IMR-90 (cell line): ENCODE measurements at places on chromosomes 3 and 15.
A peak's percentile ranks its signal among the peaks of the same experiment; 100 is the strongest.

GRCh38 chr3:58470363-58471024, 21.4 kb upstream of the KCTD6 start:
- no peak for DNase-seq

DNA sequence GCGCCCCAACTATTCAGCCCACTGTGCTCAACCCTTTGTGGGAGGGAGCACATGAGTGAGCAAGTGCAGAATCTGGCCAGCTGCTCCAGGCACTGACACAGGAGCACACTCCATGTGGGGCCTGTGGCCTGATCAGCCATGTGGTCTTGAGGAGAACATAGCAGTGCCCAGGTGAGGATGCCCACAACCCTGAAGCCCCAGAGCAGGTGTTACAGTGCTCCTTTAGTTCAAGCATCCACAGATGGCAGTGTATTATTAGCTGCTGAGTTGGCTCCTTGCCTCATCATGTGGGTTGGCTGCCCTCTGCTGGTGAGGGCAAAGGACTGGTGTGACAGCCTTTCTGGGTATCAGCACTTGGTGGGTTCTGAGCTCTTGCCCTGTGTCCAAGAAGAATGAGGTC, 1588.2 kb downstream of the SI start:
- no peak for DNase-seq

- peak; percentile 91 for DNase-seq
Measured at GRCh38 chr3:48013288-48013980, 2.8 kb downstream of the MAP4 start.

DNA sequence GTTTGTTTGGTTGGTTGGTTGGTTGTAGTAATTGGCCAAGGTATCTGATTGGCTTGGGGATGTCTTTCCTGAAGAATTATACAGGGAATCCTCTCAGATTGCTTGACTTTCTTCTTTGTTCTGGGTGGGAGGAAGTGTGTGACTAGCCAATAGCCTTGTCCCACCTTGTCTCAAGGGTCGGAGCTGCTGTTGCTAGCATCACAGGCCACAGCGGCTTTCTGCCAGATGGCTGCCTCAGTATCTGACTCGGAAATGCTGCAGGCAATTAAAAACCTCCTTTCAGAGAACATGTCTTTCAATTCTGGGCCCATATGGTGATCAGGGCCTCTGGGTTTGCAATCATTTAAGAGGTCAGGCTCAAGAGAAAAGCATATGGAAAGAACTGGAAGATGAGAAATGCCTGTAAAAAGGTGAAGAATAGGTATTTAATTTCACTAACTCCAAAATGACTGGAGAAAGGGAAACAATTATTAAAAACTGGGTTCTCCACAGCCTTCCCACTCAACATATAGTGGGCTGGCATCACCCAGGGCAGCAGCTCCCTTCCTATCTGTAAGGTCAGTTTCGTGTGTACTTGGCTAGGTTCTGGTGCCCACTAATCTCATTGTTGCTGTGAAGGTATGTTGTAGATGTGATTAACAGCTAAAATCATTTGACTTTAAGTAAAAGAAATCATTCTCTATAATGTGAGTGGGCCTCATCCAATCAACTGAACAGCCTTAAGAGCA, 32.4 kb downstream of the TGFBR2 start:
- DNase-seq: no peak

DNA sequence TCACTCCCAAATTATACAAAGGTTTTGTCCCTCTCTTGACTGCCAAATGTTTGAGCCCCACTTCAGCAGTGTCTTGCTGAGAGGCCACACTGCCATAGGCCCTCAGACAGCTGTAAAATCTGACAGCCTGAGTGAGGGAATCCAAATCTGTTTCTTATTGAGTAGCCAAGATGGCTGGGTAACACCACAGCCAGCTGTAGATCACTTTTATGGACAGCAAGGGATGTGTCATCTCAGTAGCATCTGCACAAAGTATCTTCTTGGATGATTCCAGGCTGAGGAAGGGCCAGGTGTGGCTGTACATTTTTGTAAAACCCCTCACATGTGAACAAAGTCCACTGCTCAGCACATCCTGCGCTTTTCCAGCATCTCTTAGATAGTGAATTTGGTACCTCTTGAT, 237.0 kb upstream of the LRTM1 start:
- DNase-seq: peak; percentile 60

GRCh38 chr3:175129126-175129525, 270.0 kb downstream of the NAALADL2 start:
- DNase-seq: peak; percentile 63

- no peak for DNase-seq
Measured at GRCh38 chr15:35288580-35288979, 203.5 kb upstream of the NANOGP8 start.

GRCh38 chr15:62390791-62391640, 225.9 kb upstream of the C2CD4B start:
- peak; percentile 36 for DNase-seq

DNA sequence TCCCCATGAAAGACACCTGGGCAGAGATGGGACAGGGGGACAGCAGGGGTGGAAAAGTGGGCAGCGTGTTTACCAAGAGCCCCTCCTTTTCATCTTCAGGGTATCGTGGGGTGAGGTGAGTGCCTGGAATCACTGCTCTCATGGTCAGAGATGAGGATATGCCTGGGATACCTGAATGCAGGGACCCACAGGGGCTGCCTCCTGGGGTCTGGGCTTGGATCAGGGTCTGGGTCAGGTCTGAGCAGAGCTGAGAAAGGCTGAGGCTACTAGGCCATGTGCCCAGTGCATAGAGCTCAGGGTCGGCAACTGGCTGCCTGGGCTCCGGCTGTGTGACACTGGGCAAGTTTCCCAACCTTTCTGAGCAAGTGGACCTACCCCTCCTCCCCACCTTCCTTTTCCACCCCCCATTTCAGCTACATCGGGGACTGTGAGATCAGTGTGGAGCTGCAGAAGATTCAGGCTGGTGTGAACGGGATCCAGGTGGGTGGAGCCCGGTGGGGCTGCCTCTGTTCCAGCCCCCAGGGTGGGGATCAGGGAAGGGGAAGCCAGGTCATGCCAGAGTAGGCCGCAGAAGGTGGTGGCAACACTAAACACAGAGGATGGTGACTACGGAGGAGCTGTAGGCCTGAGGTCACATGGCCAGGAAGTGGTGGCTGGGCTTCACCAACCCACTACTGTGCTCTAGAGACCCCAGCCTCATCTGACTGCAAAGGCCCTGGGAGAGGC, 24.5 kb downstream of the ESYT3 start:
- DNase-seq: no peak

GRCh38 chr3:75260-75659, 121.3 kb upstream of the CHL1 start:
- DNase-seq: no peak

- DNase-seq: peak; percentile 36
Measured at GRCh38 chr15:89654301-89654761, 936 bp downstream of the KIF7 start.

- DNase-seq: no peak
Measured at GRCh38 chr3:137246491-137246890, 288.7 kb downstream of the IL20RB start.

GRCh38 chr3:83849106-83849730, 1109.6 kb upstream of the CADM2 start:
- no peak for DNase-seq

DNA sequence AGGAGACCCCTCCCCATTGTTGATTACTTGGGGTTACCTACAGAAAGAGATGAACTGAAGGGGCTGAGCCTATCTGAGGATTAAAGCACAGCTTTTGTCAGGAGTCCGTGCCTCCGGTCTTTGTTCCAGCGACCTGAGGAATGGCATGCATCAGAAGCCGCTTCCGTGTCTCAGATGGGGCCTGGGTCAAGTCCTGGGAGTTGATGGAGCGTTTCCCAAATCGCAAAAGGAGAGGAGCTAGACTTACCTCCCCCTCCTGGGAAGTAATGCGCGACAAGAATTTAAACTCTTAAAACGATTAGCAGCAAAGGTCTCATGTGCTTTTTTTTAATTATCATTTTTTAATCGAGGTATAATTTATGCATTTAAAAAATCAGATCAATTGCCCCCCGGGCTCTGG, 983 bp upstream of the ALDH1A3 start:
- no peak for DNase-seq

- DNase-seq: no peak
Measured at GRCh38 chr15:81317642-81318017, 6.3 kb downstream of the STARD5 start.

GRCh38 chr3:129793942-129794310, 99.6 kb downstream of the TMCC1 start:
- DNase-seq: no peak

- no peak for DNase-seq
Measured at GRCh38 chr3:24288496-24289236, 206.0 kb downstream of the THRB start.

GRCh38 chr15:100968050-100968966, 49.2 kb downstream of the LRRK1 start:
- peak; percentile 81 for DNase-seq

DNA sequence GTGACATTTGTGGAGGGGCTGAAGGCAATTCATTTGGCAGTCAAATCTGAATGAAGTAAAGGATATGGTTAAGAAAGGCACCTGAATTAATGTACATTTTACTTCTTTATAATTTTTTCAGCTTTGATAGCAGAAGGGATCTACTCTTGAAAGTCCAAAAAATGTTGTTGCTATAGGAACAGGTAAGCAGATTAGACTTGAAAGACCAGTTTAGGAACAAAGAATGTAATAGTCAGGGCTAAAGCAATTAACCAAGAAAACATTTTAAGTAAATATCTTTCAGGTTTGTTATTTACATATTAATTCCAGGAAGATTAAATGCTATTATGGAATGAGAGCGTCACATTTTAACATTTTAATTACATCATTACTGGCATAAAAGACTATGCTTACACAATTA, 1.1 kb downstream of the ATP13A4 start:
- DNase-seq: no peak

DNA sequence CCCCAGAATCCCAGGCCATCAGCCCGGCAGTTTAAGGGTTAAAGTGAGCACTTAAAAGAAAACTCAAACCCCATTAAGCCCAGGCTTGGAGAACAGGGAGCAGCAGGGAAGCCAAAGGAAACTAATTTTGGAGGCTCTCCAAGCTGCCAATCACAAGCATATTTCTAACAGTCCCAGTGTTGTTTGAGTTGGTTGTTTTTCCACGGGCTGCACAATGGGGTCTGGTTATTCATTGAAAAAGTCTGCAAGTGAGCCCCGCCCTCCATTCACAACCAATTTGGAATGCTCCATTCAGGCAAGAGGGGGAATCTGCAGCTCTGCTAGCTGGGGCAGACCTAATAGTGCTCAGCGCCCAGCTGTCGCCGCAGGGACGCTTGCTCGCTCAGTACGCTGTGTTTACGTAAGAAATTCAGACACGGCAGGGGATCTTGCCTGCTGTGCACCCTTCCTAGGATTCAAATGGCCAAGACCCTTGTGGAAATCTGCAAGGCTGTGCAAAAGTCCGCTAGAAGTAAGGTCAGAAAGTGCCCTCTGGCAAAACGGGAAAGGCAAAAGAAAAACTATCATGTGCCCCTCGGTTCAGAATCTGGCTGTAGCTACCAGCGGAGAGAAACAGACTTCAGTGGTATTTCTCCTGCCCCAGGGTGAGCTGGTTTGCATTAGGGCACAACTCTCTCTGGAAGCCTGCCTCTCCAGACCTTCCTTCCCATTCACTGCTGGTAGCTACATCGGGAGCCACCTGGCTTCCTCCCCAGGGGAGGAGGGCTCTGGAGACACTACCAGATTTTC, 11.0 kb downstream of the ETV5 start:
- peak; percentile 78 for DNase-seq

GRCh38 chr3:169288553-169288952, 375.0 kb downstream of the MECOM start:
- no peak for DNase-seq

- no peak for DNase-seq
Measured at GRCh38 chr3:16207031-16207430, 32.6 kb downstream of the GALNT15 start.

- DNase-seq: peak; percentile 40
Measured at GRCh38 chr3:105040026-105040622, 326.6 kb upstream of the ALCAM start.
